Tibial nerve (tissue), 4 donors: ENCODE measurements at places on chromosomes 11 and 22.

DNA sequence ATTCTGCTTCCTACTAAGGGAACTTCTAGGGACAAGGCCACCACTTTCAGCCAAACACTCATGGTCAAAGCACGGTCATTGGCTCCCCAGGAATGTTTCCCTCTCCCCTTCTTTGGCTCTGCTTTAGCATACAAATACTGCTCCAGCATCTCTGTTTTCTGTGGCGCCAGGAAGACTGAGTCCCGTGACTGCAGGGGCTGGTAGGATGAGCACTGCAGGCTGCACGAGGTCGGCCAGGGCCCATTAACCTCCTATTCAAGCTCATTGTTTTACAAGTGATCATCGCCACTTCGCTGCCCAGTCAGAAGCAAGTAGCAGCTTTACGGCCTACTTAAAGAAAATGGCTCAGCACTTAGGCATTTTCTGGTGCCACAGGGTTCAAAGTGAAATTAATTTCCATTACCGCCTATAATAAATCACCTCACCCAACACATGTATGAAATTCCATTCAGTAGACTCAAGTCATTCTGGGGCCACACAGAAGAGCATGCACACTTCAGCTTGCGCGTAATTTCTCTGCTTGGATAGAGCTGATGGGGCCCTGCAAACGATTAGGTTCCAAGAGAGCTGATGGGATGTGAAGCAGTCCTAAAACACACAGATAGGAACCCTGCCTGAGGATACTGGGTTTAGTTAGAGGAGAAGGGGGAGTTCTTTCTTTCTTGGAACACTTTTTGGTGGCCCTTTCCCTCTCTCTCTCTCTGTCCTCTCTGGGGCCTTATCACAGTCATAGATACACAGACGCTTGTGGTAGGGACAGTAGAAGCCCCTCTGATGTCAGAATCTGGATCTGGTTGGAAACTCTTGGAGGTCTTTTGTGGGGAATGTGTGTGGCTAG is 173.7 kb downstream of the KIF18A start:
- no peak for DNase-seq
- H3K36me3 ChIP-seq = no peaks in the 10 kb centered on the region
- H3K4me3 ChIP-seq = no peak overlapping the region
- H3K4me1 ChIP-seq = no peaks in the 10 kb centered on the region
- no peaks in the 10 kb centered on the region for H3K27me3 ChIP-seq
- H3K27ac ChIP-seq = no peak overlapping the region

DNA sequence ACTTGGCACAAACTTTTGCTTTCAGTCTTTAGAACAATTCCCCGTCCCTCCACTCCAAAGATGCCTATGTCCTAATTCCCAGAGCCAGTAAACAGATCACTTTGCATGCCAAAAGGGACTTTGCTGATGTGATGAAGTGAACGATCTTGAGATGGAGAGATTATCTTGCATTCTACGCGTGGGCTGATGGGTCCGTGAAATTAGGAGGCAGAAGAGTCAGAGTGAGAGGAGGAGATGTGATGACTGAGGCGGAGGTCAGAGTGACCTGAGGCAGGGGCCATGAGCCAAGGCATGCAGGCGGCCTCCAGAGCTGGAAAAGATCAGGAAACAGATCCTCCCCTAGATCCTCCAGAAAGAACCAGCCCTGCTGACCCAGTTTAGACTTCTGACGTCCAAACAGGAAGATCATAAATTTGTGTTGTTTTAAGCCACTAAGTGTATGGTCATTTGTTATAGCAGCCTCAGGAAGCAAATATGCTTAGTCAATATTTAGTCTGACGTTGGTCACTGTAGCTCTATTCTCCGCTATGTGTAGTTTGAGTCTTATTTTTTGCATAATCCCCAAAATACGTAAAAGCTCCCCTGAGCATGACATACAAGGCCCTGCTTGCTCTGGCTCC is 76.0 kb upstream of the TIMP3 start:
- no peaks in the 10 kb centered on the region for H3K27me3 ChIP-seq
- no peak overlapping the region for H3K4me3 ChIP-seq
- no peak for DNase-seq

DNA sequence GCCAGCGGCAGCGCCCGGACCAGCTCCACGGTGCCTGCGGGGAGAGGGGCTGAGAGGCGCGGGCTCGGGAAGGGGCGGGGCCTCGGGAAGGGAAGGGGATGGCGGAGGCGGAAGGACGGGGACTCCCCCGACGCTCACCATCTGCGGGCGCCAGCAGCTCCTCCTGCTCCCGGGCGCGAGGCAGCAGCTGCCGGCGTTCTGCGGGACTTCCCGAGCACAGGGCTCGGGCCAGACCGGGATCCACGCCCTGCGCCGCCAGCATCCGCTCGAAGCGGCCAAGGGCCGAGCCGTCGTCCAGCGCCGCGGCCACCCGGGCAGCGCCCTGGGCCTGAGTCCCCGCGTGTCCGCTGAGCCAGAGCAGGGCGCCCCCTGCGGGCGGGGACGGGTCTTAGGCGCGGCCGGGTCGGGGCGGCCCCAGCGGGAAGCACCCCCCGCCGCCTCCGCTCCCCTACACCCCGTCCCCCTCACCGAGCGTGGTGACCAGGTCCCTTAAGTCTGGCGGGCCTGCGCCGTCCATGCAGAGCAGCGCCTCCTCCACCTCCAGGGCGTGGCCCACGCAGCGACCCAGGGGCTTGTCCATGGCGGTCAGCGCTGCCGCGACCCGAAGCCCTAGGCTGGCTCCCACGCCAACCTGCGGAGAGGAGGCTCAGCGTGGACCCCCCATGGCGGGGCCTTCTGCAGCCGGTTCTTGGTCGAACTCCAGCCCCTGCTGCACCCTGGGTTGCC is 873 bp upstream of the SCO2 start:
- H3K27ac ChIP-seq = peak overlapping the region; percentile 90
- H3K27me3 ChIP-seq = peaks cover 18% of the 10 kb centered on the region
- peaks cover 21% of the 10 kb centered on the region for H3K36me3 ChIP-seq
- DNase-seq = peak; percentile 48
- peaks cover 67% of the 10 kb centered on the region for H3K4me1 ChIP-seq

- DNase-seq = no peak
- H3K36me3 ChIP-seq = no peaks in the 10 kb centered on the region
- H3K27ac ChIP-seq = no peak overlapping the region
- H3K4me1 ChIP-seq = no peaks in the 10 kb centered on the region
These were observed 10.5 kb upstream of the LDLRAD3 start for GRCh38 chr11:35933320-35933871.
